ENCODE measurements at places on chromosomes 6 and 20.
A peak's percentile ranks its signal among the peaks of the same experiment; 100 is the strongest.

DNA sequence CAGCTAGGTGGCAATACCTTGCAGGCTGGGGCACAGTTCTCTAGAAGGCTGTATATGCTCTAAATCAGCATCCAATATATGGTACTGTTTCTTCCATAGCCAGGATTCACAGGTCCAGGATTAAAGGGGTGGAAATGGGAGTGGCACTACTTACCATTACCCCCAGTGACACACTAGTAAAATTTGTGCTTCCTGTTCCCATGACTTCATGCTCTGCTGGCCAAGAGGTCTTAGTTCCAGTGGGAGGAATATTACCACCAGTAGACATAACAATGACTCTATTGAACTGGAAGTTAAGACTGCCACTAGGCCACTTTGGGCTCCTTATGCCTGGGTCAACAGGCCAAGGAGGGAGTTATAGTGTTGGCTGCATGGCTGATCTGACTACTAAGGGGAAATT lies 174.3 kb upstream of the TNFAIP3 start:
- H3K4me3 ChIP-seq = no peak overlapping the region
- H3K4me1 ChIP-seq = peaks cover 26% of the 10 kb centered on the region

GRCh38 chr6:101539510-101540245 lies 146.2 kb downstream of the GRIK2 start:
- H3K36me3 ChIP-seq = no peaks in the 10 kb centered on the region
- H3K4me1 ChIP-seq = peaks cover 5% of the 10 kb centered on the region
- no peak for DNase-seq
- H3K27ac ChIP-seq = no peak overlapping the region
- H3K27me3 ChIP-seq = no peaks in the 10 kb centered on the region

DNA sequence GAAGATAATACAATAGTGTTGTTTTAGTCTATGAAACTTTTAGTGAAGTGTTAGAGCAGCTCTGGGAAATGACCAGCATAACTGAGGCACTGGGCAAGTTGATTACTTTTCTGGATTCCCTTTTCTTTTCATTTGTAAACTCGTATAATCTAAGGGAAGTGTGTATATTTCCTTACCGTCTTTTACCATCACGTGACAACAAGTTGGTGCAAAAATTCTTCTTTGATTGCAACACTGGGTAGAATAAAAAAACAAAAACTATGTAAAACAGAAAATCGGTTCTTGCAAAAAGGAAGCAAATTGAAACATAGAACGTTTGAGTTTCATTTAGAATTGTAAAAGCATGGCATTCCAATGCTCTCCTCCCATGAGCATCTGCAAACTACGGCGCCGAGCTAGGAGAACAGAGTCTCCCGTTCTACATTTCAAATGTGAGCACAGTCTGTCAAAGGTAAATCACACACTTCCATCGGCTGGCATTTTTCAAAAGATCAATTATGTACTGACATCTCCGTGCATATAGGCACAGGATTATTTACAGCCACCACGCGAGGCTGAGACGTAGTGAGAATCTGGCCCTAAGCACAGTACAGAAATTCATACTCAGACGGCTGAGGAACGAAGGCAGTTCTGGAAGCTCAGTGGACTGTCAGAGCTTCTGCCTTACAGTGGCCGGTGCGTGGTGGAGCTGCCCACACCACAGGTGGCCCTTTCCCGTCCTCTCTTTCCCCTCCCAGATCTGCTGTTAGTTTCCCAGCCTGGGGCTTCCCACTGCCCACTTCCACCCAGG lies 314.0 kb downstream of the BMP7 start:
- H3K4me1 ChIP-seq = no peaks in the 10 kb centered on the region
- no peak overlapping the region for H3K27ac ChIP-seq
- no peaks in the 10 kb centered on the region for H3K27me3 ChIP-seq
- 0 out of 2 replicates have a peak, but pooled peaks cover 2% of the 10 kb centered on the region for H3K36me3 ChIP-seq
- no peak overlapping the region for H3K4me3 ChIP-seq

DNA sequence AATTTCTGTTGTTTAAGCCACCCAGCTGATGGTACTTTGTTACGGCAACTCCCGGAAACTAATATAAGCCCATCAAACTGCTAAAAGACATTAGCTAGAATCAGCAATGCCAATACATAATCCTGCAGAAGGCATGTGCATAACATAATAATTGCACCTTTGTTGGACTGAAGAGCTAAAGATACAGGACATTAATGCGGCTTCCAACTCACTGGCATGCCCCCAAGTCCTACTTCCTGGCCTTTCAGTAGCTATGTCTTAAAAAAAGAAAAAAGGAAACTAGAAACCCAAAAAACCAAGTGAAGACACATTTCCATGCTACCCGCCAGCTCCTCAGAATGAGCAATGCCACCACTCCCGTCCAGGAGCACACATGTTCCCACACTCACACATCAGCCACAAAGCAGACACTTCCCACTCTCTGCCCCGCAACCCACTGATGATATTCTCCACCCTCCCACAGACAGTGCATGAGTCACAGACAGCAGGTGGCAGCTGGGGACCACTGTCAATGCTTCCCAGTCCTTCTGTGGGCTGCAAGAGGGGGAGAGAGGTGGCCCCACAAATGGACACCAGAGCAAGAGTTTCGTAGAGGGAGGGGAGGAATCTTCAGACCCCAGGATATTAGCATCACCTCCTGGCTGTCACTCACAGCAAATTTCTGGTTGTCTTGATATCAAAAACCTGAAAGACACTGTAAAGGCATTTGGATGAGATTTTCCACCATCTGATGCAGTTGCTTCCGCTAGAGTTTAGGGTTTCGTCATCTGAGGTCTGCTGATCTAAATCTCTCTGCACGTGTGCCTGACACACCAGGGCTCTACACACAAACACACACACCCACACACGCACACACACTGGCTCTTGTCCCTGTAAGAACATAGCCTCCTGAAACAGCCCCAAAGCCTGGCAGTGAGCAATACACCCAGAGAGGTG lies 32.8 kb downstream of the GFOD1 start:
- no peak for DNase-seq
- H3K27ac ChIP-seq = no peak overlapping the region
- H3K4me1 ChIP-seq = no peaks in the 10 kb centered on the region
- H3K27me3 ChIP-seq = no peaks in the 10 kb centered on the region
- H3K36me3 ChIP-seq = no peaks in the 10 kb centered on the region

GRCh38 chr6:37919417-37920157 lies 100.1 kb downstream of the ZFAND3 start:
- H3K27me3 ChIP-seq = no peaks in the 10 kb centered on the region
- H3K4me1 ChIP-seq = 0 out of 2 replicates have a peak, but pooled peaks cover 5% of the 10 kb centered on the region
- H3K36me3 ChIP-seq = no peaks in the 10 kb centered on the region
- DNase-seq = no peak
- no peak overlapping the region for H3K27ac ChIP-seq

GRCh38 chr6:35370785-35371493 lies 28.6 kb downstream of the PPARD start:
- no peaks in the 10 kb centered on the region for H3K36me3 ChIP-seq
- no peaks in the 10 kb centered on the region for H3K27me3 ChIP-seq
- H3K4me1 ChIP-seq = peaks cover 19% of the 10 kb centered on the region
- H3K27ac ChIP-seq = peak overlapping the region; percentile 19

DNA sequence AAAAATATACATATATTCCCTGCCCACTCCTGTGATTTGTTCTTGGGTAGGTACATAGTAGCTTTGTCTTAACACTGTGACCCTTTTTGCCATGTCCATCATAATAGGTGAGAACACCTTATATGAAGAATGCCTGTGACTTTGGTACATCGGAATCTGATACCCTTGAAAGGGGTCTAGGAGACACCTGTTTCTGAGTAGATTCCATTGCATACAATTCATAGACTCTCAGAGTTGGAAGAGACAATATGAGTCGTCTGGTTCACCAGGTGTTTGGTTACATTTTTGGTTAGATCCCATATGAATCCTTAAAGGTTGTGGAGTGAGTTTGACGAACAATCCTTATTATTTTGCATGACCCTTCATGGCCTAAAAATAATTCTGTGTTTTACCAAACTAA lies 36.3 kb downstream of the RNF144B start:
- DNase-seq = no peak
- H3K27me3 ChIP-seq = no peaks in the 10 kb centered on the region
- H3K27ac ChIP-seq = no peak overlapping the region
- H3K4me1 ChIP-seq = no peaks in the 10 kb centered on the region

DNA sequence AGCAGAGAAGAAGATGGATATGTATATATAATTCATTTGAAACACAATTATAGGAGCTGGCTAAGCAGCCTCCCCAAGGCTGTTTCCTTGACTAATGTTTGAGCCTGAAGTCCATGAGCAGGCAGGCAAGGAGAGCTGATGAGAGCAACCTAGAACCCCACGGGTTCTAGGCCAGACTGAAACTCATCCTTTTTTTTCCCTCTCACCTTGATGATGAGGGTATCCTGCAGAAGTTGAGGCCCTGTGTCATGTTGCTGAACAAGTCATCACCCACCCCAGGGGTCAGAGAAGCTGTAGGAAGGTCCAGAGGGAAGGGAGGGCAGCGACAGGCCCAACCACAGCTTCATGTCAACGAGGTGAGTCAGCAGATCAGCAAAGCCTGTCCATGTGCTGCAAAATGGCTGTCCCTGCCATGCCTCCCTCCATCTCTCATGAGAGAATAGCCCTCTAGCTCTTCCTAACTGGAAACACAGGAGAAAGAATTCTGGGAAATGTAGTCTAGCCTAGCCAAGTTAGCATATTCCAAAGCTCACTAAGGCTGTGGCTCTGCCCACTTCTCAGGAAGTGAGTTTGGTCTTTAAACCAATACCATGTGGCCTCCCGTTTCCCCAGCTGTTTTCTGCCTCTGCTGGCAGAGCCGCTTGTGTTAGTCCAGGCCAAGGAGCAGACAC lies 91.3 kb upstream of the DTNBP1 start:
- no peak for DNase-seq
- no peaks in the 10 kb centered on the region for H3K36me3 ChIP-seq
- H3K4me1 ChIP-seq = no peaks in the 10 kb centered on the region
- H3K27ac ChIP-seq = no peak overlapping the region

DNA sequence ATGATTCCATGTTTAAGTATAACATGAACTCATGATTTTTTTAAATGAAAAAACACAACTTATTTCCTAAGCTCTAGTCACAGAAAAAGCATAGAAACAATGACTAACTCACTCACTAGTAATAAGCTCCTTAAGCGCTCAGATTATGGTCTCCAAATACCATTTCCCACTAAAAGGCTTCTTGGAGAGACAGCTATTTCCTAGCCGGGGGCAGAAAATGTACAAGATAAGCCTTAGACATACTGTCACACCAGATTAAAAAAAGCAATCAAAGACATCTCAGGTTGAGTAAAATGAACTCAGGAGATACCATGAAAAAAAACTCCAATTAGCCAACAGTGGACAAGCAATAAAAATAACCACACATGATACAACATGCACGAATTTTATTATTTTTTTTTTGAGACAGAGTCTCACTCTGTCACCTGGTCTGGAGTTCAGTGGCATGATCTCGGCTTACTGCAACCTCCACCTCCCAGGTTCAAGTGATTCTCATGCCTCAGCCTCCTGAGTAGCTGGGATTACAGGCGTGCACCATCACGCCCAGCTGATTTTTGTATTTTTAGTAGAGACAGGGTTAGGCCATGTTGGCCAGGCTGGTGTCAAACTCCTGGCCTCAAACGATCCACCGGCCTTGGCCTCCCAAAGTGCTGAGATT lies 14.9 kb downstream of the SRPK1 start:
- H3K27me3 ChIP-seq = no peaks in the 10 kb centered on the region
- H3K27ac ChIP-seq = no peak overlapping the region
- H3K4me3 ChIP-seq = no peak overlapping the region
- H3K4me1 ChIP-seq = no peaks in the 10 kb centered on the region
- DNase-seq = no peak

- no peaks in the 10 kb centered on the region for H3K36me3 ChIP-seq
- no peak overlapping the region for H3K4me3 ChIP-seq
- DNase-seq = peak; percentile 81
- no peak overlapping the region for H3K27ac ChIP-seq
- no peaks in the 10 kb centered on the region for H3K27me3 ChIP-seq
- H3K4me1 ChIP-seq = peaks cover 17% of the 10 kb centered on the region
These were observed 74.2 kb downstream of the CD164 start for GRCh38 chr6:109308018-109308492.

GRCh38 chr6:125300992-125301434 lies 754 bp downstream of the HDDC2 start:
- peaks cover 5% of the 10 kb centered on the region for H3K4me1 ChIP-seq
- no peaks in the 10 kb centered on the region for H3K36me3 ChIP-seq
- H3K27ac ChIP-seq = peak overlapping the region; percentile 88
- DNase-seq = no peak
- peak overlapping the region; percentile 64 for H3K4me3 ChIP-seq
- H3K27me3 ChIP-seq = no peaks in the 10 kb centered on the region

GRCh38 chr20:35171438-35171752 lies 477 bp upstream of the PROCR start:
- H3K4me3 ChIP-seq = no peak overlapping the region
- H3K4me1 ChIP-seq = peaks cover 30% of the 10 kb centered on the region
- H3K27me3 ChIP-seq = no peaks in the 10 kb centered on the region

DNA sequence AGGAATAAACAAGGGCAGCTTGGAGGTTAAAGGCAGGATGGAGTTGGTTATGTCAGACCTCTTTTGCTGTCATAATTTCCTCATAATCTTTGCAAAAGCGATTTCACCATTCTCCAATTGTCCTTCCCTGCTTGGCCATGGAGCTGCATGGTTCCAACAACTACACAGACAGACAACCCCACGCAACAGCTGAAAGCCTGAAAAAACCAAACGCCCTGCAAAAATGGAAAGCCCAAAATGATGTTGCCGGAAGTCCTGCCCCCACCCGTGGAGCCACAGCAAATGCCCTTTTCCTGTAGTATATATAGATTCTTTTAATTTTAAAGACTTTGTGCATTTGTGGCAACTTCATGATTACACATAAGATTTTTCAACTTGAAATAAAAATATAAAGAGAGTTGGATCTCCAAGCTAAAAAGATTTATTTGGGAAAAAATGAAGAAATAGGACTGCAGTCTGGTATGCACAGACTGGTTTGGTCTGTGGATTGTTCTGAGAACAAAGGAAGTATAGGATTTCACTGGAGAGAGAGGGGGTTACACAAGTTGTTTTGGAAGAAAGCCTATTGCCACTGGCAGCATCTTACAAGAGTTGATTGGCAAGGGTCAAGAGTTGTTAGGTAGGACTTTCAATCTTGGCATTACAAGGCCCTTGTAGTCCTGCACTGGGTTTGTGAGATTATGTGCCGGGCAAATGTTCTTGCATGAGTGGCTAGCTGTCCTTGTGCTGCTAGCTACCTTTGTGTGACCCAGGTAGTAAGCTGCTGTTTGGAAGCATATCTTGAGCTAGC lies 190.0 kb downstream of the C6orf118 start:
- H3K27me3 ChIP-seq = no peaks in the 10 kb centered on the region
- H3K4me3 ChIP-seq = no peak overlapping the region
- DNase-seq = no peak

Data from Caco-2 (cell line).